Right hindlimb (tissue), 1 donor: ENCODE measurements at places on chromosomes 3 and 15.

- no peak for DNase-seq
Measured at GRCh38 chr3:158419820-158420653, 151.0 kb upstream of the MLF1 start.

GRCh38 chr15:99057697-99058420, 47.0 kb upstream of the SYNM start:
- no peak for DNase-seq

- DNase-seq, result no peak
Measured at GRCh38 chr15:87212041-87212440, 1044.5 kb downstream of the NTRK3 start.

- no peak for DNase-seq
Measured at GRCh38 chr3:160346511-160346910, 52.5 kb downstream of the IFT80 start.

- no peak for DNase-seq
Measured at GRCh38 chr15:81118361-81118760, 15.7 kb upstream of the CFAP161 start.

DNA sequence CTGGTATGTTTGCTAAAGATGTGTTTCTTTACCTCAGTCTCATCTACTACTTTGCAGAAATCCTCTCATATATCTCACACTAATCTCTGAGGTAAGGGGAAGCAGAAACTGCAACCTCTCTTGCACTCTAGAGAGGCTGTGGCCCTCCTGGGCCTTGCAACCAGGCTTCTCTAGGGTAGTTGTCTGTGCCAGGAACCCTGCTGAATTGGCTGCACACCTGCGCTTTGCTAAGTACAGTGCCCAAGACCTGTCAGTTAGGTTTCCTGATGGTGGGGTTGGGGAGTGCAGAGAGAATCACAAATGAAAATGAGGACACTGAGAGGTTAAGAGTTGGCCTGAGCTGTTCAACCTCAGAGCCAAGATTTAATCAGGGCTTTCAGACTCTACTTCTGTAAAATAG, 117.2 kb upstream of the PLXNA1 start:
- no peak for DNase-seq

DNA sequence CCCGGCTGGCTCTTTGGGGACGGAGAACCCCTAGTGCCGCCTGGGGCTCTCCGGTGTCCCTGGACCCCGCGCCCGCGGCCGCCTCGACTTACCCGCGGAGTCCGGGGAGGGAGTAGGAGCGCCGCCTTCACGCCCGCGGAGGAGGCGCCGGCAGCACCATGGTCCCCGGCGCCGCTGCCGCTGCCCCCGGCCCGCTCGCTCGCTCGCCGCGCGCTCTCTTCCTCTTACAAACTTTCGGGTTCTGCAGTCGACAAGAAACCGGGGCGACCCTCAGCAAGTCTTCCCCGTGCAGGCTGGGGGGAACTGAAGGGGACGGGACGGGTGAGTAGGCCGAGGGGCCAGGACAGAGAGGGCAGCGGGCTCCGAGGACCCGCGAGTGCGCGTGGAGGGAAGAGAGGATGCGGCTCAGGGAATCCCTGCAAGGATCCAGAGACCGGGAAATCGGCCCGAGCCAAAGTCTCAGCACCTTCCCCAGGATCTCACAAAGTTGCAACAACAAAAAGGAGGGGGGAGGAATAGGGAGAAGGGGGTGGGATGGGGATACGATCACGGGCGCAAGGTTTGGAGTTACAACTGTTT, 2.0 kb downstream of the FOXP1 start:
- DNase-seq, result peak; percentile 64

- DNase-seq, result no peak
Measured at GRCh38 chr3:155173771-155174170, 93.7 kb downstream of the MME start.

GRCh38 chr15:77538027-77538451, 94.7 kb downstream of the LINGO1 start:
- DNase-seq, result peak; percentile 76

- DNase-seq, result peak; percentile 78
Measured at GRCh38 chr15:91627473-91628278, 225.8 kb upstream of the SLCO3A1 start.

DNA sequence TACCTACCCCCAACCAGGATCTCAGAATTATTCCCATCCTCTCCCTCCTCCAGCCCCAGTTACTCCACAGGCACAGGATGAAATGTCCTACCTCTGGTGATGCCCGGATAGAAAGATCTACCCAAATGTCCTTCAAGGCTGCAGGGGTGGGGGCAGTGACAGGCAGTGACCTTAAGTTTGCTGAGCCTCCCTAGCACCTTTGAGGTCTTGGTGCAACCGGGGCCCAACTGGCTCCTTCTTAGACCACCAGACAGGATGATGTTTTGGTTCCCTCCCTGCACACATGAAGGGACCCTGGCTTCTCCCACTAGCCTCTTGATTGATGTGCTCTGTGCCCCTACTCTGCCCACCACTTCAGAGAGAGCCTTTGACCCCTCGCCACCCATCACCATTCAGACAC, 36.4 kb downstream of the EXOG start:
- DNase-seq, result no peak

DNA sequence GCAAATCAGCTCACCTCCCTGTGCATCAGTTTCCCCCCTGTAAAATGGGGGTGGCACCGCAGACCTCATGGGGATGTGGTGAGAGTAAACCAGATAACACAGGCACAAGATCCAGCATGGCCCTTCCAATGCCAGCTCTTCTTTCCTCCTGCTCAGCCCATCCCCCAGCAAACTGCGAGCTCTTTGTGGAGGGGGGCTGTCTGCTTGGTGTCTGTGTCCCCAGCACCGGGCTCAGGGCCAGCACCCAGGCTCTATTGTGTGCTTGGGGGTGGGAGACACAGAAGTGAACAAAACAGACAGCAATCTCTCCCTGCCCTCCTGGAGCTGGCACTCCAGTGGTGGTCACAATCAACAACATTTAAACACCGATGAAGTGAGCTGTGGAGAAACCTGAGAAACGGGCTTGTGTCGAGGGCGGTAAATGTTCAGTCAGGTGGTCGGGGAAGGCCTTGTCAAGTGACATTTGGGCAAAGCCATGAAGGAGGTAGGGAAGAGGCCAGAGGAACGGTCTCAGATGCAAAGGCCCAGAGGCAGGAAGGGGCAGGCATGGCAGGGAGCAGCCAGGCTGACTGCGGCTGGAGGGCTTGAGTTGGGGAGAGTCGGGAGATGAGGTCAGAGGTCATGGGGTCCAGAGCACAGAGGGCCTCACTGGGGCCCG, 28.4 kb downstream of the GRIP2 start:
- DNase-seq, result no peak

DNA sequence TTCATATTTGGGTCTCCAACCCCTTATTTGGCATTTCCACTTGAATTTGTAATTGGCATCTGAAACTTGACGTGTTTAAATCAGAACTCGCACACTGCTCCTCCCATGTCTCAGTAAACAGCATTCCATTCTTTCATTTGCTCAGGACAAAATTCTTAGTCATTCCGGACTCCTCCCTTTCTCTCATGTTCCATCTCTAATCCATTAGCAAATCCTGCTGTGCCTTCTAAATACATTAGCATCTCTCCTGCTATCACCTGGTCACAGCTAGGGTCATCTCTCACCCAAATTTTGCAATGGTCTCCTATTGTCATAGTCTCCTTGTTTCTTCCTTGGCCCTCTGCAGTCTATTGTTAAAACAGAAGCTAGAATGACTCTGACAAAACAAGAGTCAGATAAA, 119.9 kb upstream of the CADPS start:
- DNase-seq, result no peak

- DNase-seq, result no peak
Measured at GRCh38 chr3:139113231-139113992, 68.7 kb upstream of the PRR23C start.

DNA sequence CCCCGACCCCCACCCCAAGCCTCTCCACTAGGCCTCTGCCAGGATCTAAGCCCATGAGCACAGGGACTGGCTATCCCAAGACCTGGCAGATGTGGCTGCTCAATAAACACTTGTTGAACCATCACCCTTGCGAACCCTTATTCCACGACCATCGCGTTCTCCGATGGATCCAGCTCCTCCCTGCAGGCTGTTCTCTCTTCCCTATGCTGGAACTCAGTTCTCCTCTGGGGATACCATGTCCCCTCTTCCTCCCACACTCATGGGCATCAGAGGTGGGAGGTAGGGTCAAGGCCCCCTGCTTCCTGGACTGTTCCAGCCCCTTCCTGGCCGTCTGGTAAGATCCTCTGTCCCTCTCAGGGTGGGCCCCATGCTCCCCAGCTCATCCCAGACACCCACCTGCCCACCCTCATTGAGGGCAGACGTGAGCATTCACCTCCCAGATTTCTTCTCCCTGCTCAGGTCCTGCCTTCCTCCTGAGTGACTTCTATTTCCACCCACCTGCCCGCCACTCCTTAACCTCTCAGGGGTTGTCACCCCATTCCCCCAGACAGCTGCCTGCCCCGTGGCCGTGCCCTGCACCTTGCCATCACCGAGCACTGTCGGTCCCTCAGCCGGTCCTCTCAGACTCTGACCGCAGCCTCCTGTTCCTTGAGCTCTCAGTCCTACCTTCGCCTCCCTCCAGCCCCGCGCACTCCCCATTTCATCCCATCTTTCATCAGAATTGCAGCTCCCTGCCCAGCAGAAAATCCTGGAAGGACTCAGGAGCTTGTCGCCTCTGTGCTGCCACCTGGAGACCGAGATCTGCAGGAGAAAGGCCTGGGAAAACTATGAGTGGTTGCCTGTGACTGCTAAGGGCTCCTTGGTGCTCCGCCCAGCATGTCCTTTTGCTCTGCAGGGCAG, 42.0 kb downstream of the PML start:
- peak; percentile 69 for DNase-seq

GRCh38 chr3:49674497-49674983, 389 bp downstream of the APEH start:
- no peak for DNase-seq

DNA sequence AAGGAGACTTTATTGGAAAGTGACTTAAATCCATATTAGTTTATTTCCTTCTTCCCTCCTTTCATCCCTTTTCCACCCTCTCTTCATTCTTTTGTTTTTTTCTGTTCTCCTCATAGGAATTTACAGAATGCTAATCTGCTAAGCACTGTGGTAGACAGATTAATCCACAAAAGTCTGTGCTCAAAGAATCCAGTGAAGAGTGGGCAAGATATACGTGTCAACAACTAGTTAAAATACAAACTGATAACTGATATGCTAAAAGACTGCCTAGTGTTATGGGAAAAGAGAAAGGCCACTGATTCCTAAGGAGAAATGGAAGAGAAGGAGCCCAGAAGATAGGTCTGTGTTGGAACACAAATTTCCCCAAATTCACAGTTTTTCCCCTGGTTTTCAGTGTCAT, 202.2 kb downstream of the MBNL1 start:
- DNase-seq, result no peak

DNA sequence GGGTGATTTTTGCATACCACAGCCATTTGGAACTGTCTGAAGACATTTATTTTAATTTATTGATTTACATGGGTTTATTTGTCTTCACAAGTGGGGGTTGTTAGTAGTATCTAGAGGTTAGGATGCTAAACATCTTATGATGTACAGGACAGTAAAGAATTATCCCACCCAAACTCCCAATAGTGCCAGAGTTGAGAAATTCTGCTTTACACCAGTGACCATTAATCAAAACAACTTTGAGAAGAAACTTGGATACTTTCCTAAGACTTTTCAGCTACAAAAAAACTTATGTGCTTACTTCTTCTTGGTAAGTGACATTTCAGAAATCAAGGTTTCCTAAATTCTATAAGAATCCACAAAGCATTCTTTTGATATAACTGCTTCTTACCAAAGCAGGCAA, 156.7 kb downstream of the SUCLG2 start:
- no peak for DNase-seq

- no peak for DNase-seq
Measured at GRCh38 chr15:78570710-78571109, 5.4 kb downstream of the CHRNA5 start.

- no peak for DNase-seq
Measured at GRCh38 chr15:71131601-71132362, 16.5 kb downstream of the THSD4 start.

DNA sequence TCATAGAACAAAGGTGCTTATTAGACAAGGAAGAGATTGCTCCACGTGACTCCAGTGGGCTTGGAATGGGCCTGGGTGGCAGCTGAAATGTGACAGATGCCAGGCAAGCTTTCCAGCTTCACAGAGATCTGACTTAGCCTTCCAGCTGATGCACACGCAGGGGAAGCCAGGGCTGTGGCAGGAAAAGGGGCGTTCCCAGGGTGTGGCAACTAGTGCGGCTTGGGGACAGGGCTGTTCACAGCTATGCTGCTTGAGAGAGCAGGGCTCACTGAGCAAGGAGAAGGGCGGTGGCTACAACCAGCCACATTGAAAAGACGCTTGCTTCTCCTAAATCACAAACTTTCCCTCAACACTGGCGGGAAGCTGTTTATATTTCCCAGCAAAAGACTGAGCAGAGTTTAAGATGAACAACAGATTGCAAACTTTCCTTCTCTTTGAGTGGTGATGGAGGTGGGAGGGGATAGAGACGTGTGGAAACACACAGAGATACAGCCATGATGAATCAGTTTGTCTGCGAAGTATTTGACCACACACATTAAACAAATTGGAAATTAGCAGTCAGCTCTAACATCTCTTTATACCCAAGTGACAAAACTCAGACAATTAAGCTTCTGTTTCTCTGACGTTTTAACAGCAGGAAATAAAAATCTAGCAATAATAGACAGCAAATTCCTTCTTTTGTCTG, 127.5 kb downstream of the BDH1 start:
- peak; percentile 77 for DNase-seq

DNA sequence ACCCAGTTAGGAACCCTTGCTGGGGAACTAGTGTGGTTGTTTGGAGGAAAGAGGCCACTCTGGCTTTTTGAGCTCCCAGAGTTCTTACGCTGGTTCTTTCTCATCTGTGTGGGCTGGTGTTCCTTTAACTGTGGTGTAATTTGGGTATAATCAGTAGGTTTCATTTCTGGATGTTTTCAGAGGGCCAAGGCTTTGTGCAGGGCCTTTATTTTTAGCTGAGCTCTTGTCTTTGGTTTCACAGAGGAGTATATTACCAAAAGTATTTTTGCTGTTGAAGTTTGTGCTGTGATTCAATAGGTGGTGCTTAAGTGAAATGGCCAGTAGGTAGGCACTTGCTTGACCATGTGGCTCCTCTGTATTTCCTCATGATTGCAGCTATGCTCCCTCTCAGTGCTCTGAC, 357.9 kb downstream of the KCNH8 start:
- no peak for DNase-seq

DNA sequence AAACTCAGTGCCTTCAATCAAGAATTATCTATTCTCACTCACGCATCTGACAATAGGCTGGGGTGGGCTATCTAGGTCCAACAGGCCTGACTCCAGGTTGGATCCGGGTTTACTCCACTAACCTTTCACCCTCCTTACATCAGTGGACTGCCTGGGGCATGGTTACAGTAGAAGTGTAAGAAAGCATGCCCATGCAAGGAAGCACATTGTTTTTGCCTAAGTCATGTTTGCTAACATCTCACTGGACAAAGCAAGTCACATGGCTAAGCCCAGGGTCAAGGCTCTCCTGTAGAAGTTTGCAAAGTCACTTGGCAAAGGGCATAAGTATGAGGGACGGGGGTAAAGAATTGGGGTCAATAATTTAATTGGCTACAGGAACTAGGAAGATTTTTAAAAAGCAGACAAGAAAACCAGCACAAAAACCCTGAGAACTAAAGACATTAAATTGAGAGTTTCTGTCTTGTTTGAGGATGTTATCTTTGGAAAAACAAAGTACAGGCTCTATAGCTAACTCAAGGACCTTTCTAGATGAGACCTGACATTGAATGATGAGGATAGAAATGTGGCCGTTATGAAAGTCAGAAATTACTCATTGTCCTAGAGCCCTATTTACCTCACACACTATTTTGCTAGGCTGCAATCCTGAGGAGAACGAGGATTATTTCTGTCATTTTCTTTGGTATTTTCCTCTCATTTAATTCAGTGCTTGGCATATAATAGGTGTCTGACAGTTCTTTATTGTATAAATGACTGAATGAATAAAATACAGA, 214.2 kb downstream of the IL20RB start:
- no peak for DNase-seq
